ENCODE measurements at places on chromosomes 13 and 19. TPM values are rescaled to one million over a fixed set of nuclear protein-coding genes. Genes with fewer than 3 reads are reported as not detected.
A peak's percentile ranks its signal among the peaks of the same experiment; 100 is the strongest.

The ANKRD24 gene
- 1.3 TPM for total RNA-seq

The VSTM1 gene
- total RNA-seq: not detected

The KLK2 gene
- total RNA-seq: not detected

The SLC7A10 gene
- not detected for total RNA-seq

The OR4F17 gene
- total RNA-seq: not detected

The ITGBL1 gene
- not detected for total RNA-seq

The MCEMP1 gene
- not detected for total RNA-seq

The STAP2 gene
- 11.0 TPM for total RNA-seq

The KISS1R gene
- total RNA-seq: 14.3 TPM

The CEACAM8 gene
- not detected for total RNA-seq

DNA sequence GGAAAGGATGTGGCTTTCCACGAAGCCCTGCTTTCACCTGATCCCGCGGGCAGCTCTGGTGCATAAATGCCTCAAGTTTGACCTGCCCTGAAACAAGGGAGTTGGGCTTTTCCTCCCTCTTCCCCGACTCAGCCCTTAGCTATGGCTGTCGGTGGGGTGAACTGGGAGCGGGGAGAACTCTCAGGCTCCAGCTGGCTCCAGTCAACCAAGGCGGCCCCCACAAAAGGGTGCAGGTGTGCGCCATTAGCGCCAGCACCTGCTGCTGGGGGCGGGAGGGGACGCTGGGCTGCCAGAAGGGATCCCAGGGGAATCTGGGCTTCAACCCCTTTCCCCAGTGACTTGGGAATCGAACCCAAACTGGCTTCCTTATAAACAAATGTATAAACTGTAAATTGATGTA is 7.1 kb upstream of the DHRS12 start:
- H3K36me3 ChIP-seq: peaks cover 11% of the 10 kb centered on the region
- H3K27ac ChIP-seq: peak overlapping the region; percentile 45
- no peak for DNase-seq
- H3K4me3 ChIP-seq: no peak overlapping the region
- no peaks in the 10 kb centered on the region for H3K27me3 ChIP-seq

DNA sequence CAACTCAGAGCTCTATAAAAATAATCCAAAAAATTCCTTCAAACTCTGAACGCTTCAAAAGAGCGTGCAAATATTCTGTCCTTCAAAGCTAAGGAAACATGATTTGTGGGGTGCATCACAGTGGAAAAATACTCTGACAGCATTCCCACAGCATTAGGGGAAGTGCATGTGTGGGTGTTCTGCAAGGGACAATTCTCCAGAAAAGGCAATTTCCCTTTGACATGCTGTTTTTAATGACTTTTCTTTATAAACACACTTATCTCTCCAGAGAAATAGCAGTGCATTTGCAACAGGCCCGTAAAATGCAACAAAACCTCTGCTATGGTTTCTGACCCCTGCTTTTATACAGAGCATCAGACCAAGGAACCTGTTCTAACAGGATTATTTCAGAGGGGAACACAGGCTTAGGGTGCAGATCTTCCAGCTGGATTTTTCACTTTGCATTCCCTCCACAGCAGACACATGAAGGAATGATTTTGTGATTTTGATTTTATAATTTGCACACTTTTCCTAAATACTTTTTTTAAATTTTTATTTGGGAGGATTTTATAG is 42.6 kb downstream of the KL start:
- H3K4me3 ChIP-seq: no peak overlapping the region
- no peak for DNase-seq
- H3K27me3 ChIP-seq: peaks cover 4% of the 10 kb centered on the region
- H3K4me1 ChIP-seq: no peaks in the 10 kb centered on the region

GRCh38 chr19:38062959-38063761 is 156.2 kb downstream of the SIPA1L3 start:
- no peaks in the 10 kb centered on the region for H3K36me3 ChIP-seq
- peaks cover 11% of the 10 kb centered on the region for H3K4me1 ChIP-seq
- no peak for DNase-seq
- H3K27ac ChIP-seq: peak overlapping the region; percentile 47
- no peaks in the 10 kb centered on the region for H3K27me3 ChIP-seq

DNA sequence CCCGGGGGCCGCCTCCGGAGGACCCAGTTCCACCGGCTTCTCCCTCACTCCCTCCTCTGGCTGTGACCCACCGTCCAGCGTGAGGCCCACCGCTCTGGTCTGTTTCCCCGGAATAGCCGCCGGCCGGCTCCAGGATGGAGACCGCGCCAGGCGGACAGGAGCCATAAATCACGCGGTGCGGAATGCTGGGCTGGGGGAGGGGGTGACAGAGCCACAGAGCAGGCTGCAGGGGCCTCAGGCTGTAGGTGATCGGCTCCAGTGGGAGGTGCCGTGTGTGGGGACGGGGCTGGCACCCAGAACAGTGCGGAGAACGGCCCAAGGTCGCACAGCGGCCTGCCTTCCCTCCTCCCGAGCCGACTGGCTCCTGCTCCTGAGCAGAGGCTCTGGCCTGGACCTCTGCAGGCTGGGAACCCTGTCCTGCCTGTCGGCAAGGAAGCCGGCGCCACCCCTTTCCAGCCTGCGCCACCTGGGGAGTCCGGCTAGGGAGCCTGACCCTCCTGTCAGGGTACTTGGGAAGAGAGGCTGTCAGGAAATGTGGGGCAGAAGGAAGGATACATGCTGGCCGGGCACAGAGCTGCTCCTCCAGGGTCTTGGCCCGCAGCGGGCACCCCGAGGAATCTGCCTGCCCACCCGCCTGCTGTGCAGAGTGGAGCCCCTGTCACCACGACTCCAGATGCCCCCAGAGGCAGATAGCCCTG is 8.3 kb downstream of the PIAS4 start:
- DNase-seq: no peak
- H3K4me3 ChIP-seq: no peak overlapping the region
- no peaks in the 10 kb centered on the region for H3K27me3 ChIP-seq
- H3K36me3 ChIP-seq: peaks cover 2% of the 10 kb centered on the region
- peaks cover 8% of the 10 kb centered on the region for H3K4me1 ChIP-seq

GRCh38 chr13:91280801-91281200 is 66.7 kb upstream of the MIR17HG start:
- H3K27me3 ChIP-seq: peaks cover 9% of the 10 kb centered on the region
- H3K4me1 ChIP-seq: no peaks in the 10 kb centered on the region
- no peak overlapping the region for H3K4me3 ChIP-seq
- no peak overlapping the region for H3K27ac ChIP-seq
- DNase-seq: no peak

- H3K4me3 ChIP-seq: no peak overlapping the region
- H3K4me1 ChIP-seq: peaks cover 8% of the 10 kb centered on the region
- no peak for DNase-seq
Observed at GRCh38 chr19:54271106-54271505, 9.8 kb downstream of the LILRB2 start.

- H3K27me3 ChIP-seq: no peaks in the 10 kb centered on the region
- H3K4me3 ChIP-seq: peak overlapping the region; percentile 91
- peak overlapping the region; percentile 84 for H3K27ac ChIP-seq
- peak; percentile 91 for DNase-seq
Observed at GRCh38 chr19:7533925-7534480, 1.5 kb upstream of the PNPLA6 start.

DNA sequence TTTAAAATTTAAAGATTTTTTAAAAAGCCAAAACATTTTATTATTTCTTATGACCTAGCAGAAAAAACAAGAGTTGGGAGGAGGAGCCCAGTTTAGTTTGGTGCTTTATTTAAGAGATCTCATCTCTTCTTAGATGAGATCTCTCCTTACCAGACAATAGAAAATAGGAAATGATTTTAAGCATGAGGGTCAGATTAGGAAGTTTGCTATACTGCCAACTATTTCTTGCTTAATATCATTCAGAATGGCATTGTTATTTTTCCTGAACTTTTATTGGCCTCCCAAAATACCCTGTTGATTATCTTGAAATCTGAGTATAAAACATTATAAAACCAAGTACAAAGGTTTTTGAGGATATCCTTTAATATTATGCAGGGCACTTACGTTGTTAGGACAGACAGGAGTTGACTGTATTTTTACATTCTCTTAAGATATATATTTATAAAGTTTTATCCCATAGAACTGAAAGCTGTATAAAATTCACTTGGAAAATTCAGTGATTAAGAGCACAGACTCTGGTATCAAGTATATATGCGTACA is 56.1 kb downstream of the DNAJC15 start:
- no peak overlapping the region for H3K4me3 ChIP-seq
- DNase-seq: no peak
- H3K4me1 ChIP-seq: peaks cover 43% of the 10 kb centered on the region
- no peaks in the 10 kb centered on the region for H3K27me3 ChIP-seq
- peaks cover 32% of the 10 kb centered on the region for H3K36me3 ChIP-seq

DNA sequence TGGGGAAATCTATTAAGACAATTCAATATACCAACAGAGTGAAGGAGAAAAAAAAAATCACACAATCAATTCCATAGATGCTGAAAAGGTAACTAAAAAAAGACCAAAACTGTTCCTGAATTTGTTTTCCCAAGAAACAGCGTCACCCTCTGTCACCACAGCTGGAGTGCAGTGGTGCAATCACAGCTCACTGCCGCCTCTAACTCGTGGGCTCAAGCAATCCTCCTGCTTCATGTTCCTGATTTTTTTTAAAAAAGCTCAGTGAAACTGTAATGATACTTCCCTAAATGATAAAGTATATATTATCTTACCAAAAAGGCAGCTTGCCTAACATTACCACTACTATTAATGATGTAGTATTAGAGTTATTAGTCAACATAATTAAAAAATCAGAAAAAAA is 19.6 kb upstream of the ZFP14 start:
- DNase-seq: no peak
- H3K36me3 ChIP-seq: peaks cover 85% of the 10 kb centered on the region
- no peaks in the 10 kb centered on the region for H3K4me1 ChIP-seq
- H3K27ac ChIP-seq: no peak overlapping the region
- H3K27me3 ChIP-seq: no peaks in the 10 kb centered on the region

DNA sequence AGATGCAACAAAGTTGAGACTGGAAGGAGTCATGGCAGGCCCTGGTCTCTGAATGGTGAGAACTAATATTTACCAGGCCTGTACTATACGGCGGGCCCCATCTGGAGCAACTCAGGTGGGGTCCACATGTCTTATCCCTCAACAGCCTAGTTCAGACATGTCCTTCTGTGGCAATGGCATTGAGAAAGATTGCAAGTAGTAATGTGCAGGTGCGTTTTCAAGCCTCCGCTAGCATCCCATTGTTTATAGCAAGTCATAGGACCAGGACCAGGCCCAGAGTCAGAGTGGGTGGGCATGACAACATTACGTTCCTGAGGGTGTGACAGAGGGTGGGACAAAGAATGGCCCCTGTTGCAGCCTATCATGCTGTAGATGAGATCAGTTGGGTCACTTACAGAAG is 541.1 kb downstream of the EFNB2 start:
- no peak overlapping the region for H3K4me3 ChIP-seq
- no peaks in the 10 kb centered on the region for H3K36me3 ChIP-seq
- peaks cover 4% of the 10 kb centered on the region for H3K27me3 ChIP-seq
- H3K27ac ChIP-seq: no peak overlapping the region

DNA sequence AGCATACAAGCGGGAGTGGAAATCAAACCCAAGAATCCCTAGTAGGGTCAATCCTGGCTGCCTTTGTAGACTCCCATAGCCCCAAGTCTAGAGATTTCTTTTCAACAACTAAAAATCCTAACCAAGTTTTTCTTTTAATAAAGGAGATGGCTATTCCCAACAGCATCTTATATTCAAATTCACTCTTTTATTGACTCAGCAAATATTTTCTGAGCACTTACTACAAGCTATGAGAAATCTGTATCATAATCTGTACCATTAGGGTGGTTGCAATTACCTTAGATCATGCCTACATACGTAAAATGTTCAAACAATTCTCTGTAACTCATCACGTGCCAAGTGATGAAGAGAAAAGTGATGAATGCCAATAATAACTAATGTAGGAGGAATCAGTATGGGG is 54.5 kb downstream of the LNX2 start:
- H3K36me3 ChIP-seq: peaks cover 13% of the 10 kb centered on the region
- no peak for DNase-seq

DNA sequence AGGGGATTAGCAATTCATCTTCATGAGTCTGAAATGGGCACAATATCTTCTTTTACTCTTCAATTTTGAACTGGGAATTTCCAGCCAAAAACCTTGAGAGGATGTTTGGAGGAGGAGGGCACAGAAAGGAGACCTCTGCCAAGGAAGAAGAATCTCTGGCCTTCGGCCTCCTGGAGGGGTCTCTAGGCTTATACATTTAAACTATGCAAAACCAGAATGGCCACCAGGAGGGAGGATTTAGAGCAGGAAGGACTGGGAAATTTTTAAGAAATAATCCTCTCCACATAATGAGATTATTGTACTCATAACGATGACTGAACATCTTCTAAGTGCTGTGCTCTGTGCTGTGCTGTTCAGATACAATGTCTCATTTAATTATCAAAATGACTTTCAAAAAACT is 325.9 kb downstream of the NDFIP2 start:
- H3K4me3 ChIP-seq: no peak overlapping the region
- no peak overlapping the region for H3K27ac ChIP-seq
- no peak for DNase-seq
- H3K27me3 ChIP-seq: no peaks in the 10 kb centered on the region

DNA sequence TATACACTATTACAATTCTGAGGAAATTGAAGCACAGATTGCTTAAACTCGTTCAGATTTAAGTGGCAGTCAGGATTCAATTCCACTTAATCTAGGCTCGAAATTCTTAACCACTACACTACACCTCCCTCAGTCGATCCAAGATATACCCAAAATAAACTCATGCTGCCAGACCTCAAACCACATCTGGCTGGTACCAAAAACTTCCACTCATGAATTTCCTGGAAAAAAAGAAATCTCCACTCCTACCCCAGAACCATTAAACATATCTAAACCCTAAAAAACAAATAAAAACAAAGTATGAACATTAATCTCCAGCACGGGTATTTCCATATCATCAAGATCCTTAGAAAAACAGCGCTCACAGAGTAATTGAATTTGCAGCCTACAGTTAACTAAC is 1.1 kb downstream of the ZFP30 start:
- peaks cover 33% of the 10 kb centered on the region for H3K4me1 ChIP-seq
- H3K27ac ChIP-seq: peak overlapping the region; percentile 99
- DNase-seq: no peak
- H3K27me3 ChIP-seq: no peaks in the 10 kb centered on the region
- H3K4me3 ChIP-seq: peak overlapping the region; percentile 94
- peaks cover 34% of the 10 kb centered on the region for H3K36me3 ChIP-seq

DNA sequence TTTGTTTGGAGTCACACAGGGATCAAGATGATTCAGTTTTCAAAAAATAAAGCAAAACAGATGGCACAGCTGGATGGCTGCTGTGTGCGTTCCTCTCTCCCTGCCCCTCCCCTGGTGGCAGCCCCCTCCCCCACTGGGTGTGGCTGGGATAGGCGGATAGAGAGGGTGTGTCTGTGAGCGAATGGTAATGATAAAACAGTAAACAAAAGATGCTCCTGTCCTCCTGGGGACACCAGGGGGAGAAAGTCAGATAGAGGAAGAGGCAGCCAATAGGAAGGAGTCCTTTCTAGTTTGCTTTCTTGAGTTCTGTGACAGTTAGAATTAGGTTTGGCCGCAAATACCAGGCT is 6.5 kb downstream of the TMEM255B start:
- no peaks in the 10 kb centered on the region for H3K4me1 ChIP-seq
- no peak for DNase-seq
- no peak overlapping the region for H3K27ac ChIP-seq
- peaks cover 23% of the 10 kb centered on the region for H3K27me3 ChIP-seq
- H3K36me3 ChIP-seq: no peaks in the 10 kb centered on the region
